ENCODE measurements at places on chromosomes 7 and 10. TPM values are rescaled to one million over a fixed set of nuclear protein-coding genes. Genes with fewer than 3 reads are reported as not detected.
A peak's percentile ranks its signal among the peaks of the same experiment; 100 is the strongest.

The TSPAN33 gene
- total RNA-seq = 9.4 TPM

The ADK gene
- total RNA-seq = 56.2 TPM

The ACSL5 gene
- 33.4 TPM for total RNA-seq

GRCh38 chr7:16929146-16929762, 47.5 kb upstream of the AGR3 start:
- no peak for DNase-seq

DNA sequence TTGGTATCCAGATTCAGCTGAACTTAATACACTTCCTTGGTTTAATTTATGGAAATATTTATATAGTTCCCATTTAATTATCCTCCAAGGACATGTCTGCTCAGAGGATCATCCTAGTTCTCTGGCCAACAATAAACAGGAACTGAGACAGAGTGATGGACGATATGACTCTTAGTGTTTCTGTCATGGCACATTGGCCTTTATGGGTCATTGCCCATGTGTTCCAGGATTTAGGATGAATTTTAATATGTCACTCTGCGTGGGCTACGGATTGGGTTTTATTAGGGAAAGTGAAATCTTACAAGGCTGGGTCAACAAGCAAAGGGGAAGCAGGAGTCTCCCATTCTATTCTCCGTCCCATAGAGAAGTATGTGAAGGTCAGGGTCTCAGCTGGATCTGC, 18.8 kb upstream of the TNPO3 start:
- DNase-seq = no peak

GRCh38 chr10:22253580-22253882, 35.7 kb upstream of the EBLN1 start:
- peak; percentile 46 for DNase-seq

- DNase-seq = no peak
Measured at GRCh38 chr7:94649450-94649849, 6.5 kb downstream of the SGCE start.
